ENCODE measurements at places on chromosomes 3 and 15.

DNA sequence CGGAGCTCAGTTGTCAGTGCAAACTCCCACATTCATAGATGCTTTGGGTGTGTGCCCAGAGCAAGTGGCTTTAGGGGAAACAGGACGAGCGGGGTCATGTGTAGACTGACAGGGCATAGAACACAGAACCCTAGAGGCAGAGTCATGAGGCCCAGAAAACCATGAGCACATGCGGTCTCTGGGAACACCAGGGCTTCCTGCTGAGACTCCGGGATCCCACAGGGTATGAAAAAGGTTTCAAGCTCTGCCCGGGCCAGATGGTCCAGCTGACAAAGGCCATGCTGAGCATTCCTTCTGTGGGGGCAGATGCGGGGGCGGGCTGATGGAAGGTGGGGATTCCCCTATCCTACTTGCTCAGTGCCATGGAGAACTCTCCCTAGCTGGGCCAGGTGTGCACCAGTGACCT, 44.8 kb downstream of the ROPN1B start:
- no peak for DNase-seq

GRCh38 chr15:79967298-79968182, 3.5 kb downstream of the BCL2A1 start:
- no peak for DNase-seq

DNA sequence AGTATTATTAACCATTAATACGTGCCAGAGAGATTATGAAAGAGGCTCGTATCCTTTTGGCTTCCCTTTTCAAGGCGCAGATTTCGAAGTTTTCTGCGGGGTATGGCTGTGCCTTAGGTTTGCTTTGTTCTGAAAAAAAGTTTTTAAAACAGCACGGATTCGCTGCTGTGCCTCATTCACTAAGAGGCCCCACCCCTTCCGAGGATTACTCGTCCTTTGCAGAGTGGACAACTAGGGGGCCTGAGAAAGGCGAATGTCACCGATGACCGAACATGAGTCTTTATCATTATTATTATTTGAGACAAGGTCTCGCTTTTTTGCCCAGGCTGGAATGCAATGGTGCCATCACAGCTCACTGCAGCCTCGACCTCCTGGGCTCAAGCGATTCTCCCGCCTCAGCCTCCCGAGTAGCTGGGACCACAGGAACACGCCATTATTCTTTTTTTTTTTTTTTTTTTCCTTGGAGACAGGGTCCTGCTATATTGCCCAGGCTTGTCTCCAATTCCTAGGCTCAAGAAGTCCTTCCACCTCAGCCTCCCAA, 684 bp upstream of the RPS27L start:
- DNase-seq: no peak

- DNase-seq: no peak
These were observed 228.1 kb upstream of the C2CD4B start for GRCh38 chr15:62393196-62393595.

DNA sequence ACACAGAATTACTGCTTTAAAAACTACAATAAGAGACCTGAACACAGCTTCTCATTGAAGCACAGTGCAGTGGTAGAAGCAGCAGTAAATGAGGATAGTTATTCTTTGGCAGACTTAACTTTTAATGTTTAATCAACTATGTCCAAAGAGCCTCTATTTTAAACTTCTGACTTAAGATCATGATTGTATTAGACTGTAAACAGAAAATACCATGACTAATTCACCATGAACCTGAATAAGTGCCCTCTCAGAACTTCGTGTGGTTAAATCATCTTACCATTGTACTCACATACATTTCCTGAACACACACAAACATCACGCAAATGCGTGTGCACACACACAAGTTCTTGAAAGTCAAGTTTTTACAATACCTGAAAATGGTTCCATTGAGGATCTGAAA, 13.9 kb downstream of the CEP152 start:
- DNase-seq: no peak

DNA sequence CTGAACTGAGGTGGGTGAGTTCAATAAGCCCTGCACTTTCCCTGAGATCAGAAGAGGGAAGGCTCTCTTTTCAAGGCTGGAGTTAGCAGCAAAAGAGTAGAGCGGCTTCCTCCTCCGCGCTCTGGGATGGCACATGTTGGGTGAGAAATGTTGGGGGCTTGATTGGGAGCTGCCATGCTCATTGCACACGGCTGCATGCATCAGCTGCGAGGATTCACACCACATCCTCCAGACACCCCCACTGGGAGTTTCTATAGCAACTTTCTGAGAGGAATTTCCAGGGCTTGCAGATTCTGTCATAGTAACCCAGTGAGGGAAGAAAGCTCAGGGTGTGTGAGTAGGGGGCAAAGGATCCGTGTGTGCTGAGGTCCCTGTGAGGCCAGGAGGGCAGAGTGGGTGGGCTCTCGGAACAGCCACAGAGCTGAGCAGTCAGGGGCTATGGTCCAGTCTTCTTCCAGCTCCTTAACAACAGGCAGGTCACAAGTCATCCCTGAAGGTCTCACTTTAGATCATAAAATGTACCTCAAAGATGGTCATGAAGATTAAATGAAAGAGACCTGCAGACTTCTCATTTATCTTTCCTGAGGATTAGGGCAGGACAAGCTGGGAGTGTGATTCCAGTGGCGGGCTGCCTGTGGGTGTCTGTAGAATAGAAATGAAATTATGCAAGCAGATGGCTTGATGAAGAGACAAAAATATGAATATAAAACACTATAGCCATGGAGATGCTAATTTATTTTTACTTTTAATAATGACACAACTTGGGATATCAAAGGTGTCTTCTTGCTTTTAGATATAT, 75.7 kb upstream of the CHRNA7 start:
- DNase-seq: no peak

GRCh38 chr3:126491221-126492013, 15.7 kb upstream of the ZXDC start:
- DNase-seq: no peak

DNA sequence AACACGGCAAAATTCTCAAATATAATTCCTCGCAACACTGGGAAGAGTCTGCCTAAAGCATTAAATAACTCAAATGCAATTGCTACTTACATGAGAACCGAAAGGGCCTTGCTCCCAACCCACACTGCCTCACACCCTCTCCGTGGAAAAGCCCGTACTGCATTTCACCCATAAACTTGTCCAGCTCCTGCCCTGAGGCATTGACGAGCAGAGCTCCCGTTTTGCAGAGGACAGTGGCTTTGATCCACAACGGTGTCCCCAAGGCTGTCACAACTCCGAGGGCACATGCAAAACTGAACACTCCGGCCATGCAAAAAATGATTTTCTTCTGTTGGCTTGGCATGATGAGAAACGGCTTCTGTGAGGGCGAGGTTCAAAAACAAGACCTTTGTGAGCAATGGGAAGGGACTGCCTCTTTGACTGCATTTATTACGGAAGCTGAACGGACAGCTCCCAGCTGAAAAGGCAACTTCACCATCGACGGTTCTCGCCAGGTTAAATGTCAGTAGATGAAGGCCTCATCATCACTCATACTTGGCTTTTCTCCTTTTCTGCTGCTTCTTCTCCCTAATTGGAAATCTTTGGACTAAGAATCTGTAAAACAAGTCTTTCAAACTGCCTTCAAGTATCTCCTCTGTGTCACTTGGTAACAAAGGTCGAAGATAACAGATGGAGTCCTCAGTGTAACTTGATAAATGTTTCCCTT, at the start of gene CLRN1:
Gene CLRN1 (minus strand): TSS at position 362 of the 706 bp plus-strand sequence. CDS start 19 bp downstream, at position 343.
- no peak for DNase-seq

DNA sequence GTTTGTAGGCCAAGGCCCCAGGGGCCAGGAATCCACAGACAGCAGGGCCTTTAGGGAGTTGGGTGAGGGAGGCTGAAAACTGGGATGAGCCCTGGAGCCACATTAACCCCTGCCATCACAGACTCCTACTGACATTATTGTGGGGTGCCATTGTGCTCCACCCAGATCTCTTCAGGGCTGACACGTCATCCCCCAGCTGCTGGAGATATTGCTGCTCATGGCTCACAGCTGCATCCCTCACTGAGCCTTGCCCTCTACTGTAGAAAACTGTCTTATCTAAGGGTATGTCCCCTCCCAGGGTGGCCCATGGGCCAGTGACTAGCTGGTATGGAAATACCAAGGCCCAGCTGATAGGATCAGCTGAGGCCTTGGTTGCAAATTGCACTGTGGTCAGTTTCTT, 87.3 kb upstream of the PRR23C start:
- no peak for DNase-seq

- DNase-seq: no peak
These were observed 135.8 kb upstream of the RORA start for GRCh38 chr15:61364871-61365270.

GRCh38 chr3:121895121-121895520, 920 bp downstream of the SLC15A2 start:
- DNase-seq: no peak

DNA sequence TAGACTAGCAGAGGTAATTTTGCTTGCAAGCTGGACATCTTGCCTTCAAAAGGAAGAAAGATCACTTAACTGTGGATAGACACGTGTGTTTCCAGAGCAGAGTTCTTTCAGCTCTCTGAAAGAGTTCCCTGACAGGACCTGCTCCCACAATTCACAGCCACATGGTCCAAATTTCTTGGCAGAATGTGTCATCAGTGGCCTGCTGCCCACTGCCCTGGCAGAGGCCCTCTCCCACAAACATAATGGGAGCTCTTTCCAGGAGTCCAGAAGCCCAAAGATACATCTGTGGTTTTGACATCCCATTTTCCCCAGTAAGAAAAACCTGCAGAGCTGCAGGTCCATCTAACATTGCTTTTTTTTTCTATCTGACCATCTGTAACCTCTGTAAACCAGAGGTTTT, 48.3 kb downstream of the SERPINI1 start:
- DNase-seq: no peak

- DNase-seq: no peak
These were observed 229.2 kb downstream of the ZNF621 start for GRCh38 chr3:40753951-40754350.

Measured in stimulated activated CD4-positive, alpha-beta T cell treated with anti-CD3 and anti-CD28 coated beads, Interleukin-1b, Interleukin-23, amount 100 ng/mL, for 1 hour (primary cell).